Tongue (tissue), 3 donors: ENCODE measurements at places on chromosomes 1 and 21.

DNA sequence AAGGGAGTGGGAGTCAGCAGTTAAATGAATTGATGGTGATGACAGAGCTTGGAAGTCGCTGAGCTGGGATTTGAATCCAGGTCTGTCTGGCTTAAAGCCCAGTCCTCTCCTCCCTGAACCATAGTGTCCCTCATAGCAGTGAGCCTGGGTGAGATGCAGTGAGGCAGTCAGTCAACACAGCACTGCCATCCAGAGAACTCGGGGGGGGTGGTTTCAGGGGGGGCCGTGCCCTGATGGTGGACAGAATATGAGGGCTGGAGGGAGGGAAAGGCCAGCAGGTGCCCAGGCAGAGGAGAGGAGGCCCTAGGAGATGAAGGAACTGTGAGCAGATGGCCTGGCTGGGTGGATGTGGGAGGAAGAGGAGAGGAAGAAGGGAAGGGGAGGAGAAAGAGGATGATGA lies 405.6 kb downstream of the PTPRU start:
- DNase-seq, result no peak

DNA sequence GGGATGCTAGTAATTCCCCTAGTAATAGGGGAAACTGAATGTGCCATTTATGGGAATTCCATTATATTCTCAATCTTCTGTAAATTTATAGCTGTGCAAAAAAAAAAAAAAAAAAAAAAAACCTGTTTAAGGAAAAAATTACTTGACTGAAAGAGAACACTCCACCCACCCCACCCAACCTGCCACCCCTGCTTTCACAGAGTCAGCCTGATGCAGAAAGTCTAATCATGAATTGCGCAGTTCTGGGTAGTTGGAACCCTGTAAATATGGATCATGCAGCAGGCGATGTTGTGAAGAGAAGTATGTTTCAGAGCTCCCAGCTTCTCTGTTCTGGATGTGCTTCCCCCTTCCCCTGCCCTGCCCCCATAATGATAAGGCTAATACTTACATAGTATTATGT lies 19.6 kb upstream of the LAMC2 start:
- DNase-seq, result no peak

DNA sequence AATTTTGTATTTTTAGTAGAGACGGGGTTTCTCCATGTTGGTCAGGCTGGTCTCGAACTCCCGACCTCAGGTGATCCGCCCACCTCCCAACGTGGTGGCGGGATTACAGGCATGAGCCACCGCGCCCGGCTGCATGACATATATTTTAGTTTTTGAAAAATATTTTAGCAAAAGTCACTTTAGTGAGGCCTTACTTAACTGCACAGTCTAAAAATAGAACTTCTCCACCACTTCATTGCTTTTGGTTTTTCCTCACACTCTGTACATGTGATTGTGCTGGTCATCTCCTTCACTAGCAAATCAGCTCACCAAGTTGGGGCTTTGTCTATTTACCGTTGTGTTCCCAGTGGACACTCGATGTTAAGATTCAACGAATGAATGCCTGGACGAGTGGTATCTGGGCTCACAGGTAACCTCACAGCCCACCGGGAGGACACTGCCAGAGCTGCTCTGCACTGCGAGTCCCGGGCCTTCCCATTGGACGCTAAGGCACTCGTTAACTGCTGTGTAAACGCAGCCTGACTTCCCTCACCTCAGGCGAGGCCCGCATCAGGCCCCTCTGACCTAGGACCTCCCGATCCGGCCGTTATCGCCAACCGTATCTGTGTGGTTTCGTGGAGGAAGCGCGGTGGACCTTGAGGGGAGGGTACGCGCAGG lies 14.0 kb upstream of the ZNF692 start:
- DNase-seq, result peak; percentile 80

GRCh38 chr1:119483441-119484200 lies 23.4 kb upstream of the HSD3B1 start:
- no peak for DNase-seq

DNA sequence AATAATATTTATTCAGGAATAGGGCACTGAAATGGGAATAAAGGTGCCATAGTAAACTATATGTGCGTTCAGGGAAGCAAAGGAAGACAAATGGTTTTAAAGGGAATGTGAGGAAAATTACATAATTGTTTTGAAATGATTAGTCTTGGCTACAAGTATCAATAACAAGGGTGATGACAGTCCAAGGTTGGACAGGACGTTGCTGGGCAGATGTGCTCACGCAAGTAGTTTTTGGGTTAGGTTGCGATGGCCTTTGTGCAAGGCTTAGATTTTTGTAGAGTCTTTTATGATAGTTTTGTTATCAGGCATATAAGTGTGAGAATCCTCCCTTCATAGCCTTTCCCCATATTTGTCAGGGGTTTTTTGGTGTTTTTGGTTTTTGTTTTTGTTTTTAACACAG lies 57.0 kb downstream of the SPATA6 start:
- no peak for DNase-seq

DNA sequence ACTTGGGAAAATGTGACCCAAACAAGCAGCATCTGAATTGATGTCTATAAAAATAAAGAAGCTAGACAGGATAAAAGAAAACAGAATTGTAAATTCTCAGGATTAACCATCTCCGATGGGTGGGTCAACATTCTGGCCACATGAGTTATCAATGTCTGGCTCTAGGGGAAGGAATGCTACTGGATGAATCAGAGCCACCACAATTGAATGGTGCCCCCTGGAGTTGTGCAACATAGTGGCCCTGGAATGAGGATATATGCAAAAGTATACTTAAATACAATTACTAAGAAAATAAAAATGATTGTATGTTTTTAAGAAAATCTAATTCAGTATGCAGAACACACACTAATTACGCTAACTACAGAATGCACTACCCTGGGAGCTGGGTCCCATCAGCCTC lies 185.6 kb downstream of the TGFBR3 start:
- no peak for DNase-seq

GRCh38 chr1:62424411-62424810 lies 12.4 kb upstream of the USP1 start:
- DNase-seq, result no peak

- DNase-seq, result no peak
Measured at GRCh38 chr1:94798462-94798861, 21.7 kb upstream of the SLC44A3 start.

GRCh38 chr1:87398641-87399040 lies 70.0 kb downstream of the LMO4 start:
- no peak for DNase-seq

- DNase-seq, result no peak
Measured at GRCh38 chr1:36136535-36136934, 11.5 kb upstream of the COL8A2 start.

DNA sequence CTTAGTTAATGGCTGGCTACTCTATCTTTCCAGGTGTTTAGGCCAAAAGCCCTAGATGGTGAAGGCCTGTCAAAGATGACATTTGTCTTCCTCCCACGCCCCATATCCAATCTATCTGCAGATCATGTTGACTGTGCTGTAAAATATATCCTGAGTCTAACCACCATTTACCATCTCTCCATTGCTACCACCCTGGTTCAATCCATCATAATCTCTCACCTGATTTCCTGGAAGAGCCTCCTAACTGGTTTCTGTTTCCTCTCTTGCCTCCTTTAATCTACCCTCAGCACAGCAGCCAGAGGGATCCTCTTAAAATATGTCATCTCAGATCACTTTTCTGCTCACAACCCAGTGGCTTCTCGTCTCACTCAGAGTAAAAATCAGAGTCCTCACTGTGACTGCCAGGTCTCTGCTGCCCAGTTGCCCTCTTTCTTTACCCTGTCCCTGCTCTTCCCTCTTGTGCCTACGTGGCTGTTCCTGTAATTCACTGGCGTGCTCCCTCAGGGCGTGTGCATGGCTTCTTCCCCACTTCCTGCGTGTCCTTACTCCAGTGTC lies 17.8 kb downstream of the TMEM50A start:
- no peak for DNase-seq

- no peak for DNase-seq
Measured at GRCh38 chr1:173015629-173016028, 35.1 kb downstream of the TNFSF18 start.

DNA sequence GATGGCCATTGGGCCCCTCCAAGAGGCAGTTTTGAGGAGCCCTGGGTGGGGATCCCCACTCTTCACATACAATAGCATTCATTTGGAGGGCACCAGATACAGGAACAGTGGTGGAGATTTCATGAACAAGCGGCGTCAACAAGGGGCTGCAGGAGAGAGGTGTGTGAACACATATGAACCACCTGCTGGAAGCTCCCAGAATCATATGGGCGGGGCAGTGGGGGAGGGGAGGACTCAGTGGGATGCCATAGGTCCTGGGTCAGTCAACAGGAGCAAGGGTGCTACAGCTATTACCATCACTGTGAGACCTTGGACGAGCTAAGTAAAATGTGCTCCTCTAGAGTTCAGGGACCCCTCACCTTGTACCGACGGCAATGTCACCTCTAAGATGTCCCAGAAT lies 100.4 kb upstream of the IRF2BP2 start:
- no peak for DNase-seq

DNA sequence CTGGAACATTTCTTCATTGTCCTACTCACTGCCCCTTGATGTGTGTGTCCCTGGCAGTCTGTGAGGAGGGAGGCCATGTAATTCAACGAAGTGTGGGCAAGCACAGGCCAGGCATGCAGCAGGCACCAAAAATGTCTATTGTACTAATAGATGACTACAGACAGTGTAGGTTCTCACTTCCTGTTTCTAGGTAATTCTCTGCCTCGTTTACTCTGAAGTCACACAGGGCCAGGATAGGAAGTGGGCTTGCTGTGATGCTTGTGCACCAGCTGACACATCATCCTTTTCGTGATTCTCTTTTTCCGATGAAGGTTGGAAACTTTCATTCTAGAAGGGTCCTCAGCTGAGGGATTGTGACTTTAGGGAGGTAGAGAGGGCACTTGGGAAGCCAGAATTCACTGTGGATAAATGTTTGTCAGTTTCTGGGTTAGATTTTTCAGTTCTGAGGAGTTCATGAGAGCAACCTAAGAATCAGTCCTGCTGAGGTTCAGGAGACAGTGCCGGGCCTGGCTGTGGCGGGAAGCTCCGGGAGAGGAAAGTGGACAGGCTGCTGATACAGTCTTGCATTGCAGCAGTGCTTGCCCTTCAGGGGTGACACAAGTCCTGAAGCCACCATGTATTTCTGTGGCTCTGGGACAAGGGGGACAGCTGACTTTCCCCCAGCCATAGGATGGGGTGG lies 4.3 kb upstream of the CSF1 start:
- DNase-seq, result no peak

- peak; percentile 21 for DNase-seq
Measured at GRCh38 chr1:207565546-207566468, 69.8 kb downstream of the CR1 start.

DNA sequence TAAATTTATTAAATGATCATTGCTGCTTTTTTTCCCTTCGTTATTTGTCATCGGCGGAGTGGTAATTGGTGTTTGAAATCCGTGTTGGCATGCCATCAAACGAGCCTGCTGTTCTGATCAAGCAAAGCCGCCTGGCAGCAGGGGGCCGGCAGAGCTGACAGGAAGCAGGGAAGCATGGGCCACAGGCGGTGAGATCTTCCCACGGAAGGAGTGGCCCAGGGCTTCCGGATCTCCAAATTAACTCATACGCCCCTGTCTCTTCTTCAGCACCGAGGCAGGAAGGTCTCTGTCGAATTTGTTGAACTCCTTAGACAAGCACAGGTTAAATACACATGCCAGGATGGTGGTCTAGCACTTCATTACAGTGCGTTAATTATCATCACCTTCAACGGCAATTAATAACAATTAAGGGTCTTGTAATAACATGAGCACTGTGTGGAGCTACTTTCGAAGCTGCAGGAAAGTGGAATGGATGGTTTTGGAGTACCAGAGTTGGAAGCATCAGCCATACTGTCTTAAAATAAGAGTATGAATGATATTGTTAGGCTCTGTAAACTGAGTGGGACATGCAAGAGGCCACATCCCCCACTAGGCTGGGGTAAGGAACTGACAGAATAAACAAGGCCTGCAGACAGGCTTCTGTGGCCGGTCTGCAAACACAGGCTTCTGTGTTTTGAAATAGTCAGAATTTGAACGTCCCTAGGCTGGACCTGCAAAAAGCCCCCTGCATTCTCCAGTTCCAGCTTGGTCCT lies 199.4 kb upstream of the DAB1 start:
- peak; percentile 50 for DNase-seq

- no peak for DNase-seq
Measured at GRCh38 chr1:6833804-6834203, 48.5 kb downstream of the CAMTA1 start.

- DNase-seq, result no peak
Measured at GRCh38 chr21:36704281-36704957, 5.5 kb downstream of the SIM2 start.

DNA sequence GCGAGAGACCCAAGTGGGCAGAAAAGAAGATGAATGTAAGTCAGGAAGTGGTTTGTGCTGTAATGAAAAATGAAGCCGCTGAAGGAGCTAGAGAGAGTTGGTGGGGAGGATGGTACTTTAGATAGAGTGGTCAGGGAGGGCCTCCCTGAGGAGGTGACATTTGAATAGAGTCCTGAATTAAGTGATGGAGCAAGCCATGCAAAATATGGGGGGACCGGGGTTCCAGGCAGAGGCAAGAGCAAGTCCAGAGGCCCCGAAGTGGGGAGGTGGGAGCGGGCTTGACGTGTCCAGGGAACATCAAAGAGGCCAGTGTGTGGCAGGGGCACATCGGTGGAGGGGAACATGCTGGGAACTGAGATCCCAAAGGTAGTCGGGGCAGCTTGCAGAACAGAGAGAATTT lies 43.1 kb downstream of the OPRD1 start:
- no peak for DNase-seq

DNA sequence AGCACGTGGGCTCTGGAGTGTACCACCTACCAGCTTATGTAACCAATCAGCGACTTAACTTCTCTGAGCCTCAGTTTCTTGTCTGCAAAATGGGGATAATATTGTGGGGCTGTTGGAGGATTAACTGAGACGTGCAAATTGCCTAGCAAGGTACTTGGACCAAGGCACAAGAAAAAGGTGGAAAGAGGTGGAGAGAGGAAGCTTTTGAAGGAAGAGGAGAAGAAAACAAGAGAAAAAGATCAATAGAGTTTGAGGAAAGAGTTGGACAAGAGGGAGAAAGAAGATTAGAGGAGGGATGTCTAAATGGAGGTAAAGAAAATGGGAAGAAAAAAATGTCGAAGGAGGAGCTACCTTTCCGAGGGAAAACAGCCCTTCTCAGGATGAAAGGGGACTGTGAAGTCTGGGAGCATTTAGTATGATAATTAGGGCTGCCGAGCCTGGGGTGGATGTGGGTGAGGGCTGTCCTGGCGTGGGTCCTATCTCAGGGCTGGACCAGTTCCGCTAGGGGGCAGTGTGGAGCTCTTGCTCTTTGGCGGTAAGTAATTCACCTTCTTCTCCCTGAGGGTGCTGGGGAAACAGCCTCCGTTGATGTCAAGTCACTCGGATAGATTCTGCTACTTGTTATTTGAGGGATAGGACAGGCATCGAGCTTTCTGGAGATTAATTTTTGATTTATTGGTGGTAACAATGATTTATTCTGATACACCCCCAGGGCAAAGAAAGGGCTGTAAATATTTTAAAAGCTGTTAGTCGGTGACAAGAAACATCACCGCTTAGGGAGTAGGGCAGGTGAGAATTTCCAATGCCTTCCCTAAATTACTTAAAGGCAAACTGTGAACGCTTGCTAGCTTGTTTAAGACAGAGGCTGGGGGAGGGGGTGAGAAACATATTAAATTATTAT lies 79.0 kb upstream of the NFASC start:
- DNase-seq, result peak; percentile 63

GRCh38 chr1:229238674-229239415 lies 32.1 kb upstream of the RAB4A start:
- DNase-seq, result no peak
